Lung microvascular endothelial cell (primary cell): ENCODE measurements at places on chromosomes 2 and 18.
A peak's percentile ranks its signal among the peaks of the same experiment; 100 is the strongest.

DNA sequence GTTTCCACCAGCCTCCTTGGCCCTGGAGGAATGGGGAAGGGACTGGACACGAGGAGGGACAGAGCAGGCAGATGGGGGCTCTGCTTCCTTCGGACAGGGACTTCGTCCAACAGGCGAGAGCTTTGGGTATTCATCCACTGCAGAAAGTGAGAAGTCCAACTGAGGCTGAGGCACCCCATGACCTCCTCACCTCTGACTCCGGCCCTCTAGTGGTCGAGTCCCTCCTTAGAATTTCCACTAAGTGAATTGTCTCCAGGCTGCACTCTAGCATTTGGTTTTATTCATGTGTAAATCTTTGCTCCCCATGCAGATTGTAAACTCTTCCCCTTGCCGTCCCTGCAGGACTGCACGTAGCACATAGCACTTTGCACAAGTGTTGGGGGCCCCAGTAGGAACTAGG is 75.6 kb downstream of the TMEM247 start:
- no peak for DNase-seq

GRCh38 chr18:54240629-54241107 is 16.2 kb upstream of the MBD2 start:
- no peak for DNase-seq

GRCh38 chr2:70516596-70516995 is 37.0 kb downstream of the TGFA start:
- no peak for DNase-seq

- peak; percentile 100 for DNase-seq
Measured at GRCh38 chr2:27954771-27955383, 64.3 kb downstream of the BABAM2 start.

DNA sequence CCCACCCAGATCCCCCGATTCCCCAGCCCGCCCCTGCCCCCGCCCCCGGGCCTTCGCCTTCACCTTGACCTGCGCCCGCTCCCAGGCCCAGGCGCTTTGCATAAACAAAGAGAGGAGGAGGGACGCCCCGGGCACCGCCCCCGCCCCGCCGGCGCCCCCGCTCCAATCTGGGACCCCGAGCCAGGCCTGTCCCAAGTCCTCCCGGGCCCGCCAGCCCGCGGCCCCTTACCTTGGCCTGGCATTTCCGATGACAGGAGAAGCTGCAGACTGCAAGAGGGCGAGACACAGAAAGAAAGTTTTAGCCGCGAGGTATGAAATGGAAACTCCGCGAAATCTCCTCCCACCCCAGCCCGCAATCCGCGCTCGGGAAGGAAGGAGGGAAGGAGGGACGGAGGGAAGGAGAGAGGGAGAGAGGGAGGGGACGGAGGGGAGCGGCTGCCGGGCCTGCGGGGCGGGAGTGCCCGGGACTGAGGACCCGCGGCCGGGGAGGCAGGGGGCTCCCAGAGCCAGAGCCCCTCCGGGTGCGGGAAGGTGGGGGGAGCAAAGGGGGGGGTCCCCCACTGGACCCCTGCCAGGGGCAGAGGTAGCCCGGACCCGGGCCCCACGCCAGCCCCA is 24.2 kb downstream of the TNS1 start:
- no peak for DNase-seq

DNA sequence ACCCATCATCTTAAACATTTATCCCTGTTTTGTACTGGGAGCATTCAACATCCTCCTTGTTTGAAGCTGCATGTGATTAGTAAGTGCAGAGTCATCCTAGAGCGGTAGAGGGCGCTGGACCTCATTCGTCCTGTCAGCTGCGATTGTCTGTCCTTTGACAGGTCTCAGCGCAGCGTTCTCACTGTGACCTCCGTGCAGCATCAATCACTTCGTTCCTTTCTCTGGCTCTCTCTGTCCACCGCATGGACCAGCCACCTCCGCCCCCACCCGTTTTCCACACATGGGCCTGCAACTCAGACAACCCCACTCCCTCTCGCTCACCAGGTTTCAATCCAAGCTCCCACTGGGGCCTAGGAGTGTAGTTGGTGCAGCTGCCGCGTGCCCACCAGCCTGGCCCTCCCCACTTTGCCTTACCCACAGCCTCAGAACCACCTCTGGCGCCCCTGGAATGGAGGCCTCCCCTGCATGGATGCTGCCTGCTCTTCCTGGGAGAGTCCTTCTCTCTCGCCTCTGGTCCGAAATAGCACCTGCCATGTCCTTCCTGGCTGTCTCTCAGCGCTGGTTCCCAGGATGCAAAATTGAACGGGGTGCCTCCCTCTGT is 90.5 kb downstream of the NDUFA10 start:
- peak; percentile 86 for DNase-seq

DNA sequence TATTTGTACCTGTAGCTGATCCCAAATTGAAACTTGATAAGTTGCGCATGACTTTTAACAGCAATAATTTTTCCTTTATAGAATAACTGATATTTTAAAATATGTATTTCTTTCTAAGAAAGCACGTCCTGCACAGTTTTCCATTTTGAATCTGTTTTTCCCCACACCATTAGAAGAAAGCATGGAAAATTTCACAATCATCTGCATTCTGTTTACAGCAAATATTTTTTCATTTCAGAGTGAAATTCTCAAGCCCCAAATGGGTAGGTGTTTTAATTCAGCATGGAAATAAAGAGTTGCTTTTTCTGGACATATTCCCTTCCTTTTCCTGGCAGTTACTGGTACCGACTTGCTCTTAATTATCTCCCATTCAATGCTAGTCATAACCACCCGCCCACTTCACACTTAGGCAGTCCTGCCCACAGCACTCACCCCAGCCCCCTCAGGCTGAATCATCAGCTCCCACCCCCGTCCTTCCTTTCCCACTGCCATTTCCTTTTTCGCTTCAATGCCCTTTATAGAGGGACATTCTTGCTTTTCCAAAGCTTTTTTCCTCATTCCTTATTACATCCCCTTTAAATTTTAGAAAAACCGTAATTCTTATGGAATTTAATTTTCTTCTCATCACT is 89.2 kb upstream of the GLS start:
- DNase-seq: peak; percentile 90

DNA sequence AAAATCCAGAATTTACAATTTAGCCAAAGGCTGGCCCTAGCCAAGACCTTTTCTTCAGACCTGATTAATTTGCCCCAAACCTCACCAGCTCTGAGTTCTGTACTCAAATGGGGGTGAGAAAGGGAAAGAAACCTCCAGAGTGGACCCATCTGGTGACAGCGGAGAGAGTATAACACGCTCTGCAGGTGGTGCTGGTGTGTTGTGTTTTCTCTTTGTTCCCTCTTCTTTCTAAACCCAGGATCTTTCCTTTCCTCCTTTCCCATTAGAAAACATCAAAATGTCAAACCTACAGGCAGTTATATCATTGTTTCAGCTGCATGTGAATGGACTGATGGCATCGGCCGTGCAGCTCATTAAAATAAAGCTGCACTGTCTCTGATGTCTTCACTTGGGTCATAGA is 253.2 kb upstream of the SP5 start:
- DNase-seq: peak; percentile 42

DNA sequence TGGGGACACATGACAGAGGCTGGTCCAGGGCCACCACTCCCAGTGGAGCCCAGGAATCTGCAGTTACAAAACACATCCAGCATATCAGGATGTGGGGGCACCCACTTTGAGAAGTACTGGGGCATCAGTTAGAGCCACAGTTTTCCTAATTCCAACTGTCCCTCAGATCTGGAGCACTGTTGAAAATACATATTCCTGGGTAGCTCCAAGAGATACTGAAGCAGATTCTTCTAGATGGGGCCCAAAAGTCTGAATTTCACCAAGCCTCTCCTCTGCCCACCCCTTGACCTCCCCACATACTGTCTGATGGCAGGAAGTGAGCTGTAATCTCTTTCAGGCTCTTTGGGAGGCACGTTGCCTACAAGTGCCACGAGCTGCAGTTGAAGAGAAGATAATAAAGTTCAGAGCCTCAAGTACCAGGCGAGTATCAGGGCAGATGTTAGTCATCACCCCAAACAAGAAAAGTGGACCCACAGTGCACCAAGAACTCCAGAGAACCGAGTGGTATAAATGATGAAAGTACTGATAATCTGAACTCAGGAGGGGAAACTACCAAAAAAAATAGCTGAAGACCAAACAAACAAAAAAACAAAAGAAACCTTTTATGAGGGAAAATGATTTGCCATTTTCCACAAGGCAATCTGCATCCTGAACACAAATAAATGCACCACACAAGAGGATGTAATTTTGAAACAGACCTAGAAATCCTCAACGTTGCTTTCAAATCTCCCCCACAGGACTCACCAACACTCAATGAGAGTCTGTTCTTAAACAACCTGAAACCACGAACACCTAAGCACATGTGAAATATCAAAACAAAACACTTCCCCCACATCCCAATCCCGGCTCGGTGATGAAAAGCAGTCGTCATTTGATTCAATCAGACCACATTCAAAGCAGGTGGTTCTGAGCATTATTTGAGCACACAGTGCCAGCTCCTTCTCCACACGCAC is 98.7 kb downstream of the TCF4 start:
- peak; percentile 25 for DNase-seq

DNA sequence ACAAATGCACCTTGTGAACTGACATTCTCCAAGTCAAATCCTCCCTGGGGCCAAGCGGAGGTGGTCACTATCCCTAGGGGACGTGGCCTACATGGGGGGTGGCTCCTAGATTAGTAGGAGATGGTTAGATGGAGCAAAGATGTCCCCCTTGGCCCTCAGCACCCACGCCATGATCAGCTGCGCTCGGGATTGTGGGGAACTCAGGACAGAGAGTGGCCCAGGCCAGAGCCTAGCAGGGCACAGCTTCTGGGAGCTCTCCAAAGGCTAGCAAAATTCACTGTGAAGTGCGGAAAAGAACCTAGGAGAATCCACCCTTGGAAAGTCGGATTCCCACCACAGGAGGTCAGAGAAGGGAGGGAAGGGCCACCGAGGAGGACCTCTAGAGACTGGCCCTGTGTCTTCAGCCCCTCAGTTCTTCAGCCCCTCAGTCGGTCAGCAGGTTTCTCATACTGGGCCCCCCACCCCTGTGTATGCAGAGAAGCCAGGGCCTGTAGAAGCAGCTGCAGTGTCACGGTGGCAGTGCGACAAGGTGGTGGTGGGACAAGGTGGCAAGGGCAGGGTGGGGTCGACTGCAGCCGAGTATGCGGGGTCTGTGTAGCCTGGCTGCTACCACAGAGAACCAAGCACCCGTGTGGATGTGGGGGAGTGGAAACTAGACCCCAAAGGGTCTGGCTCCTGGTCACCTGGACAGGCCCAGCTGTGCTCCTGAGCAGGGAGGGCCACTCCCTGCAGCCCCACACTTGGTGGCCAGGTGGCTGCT is 18.4 kb downstream of the GPR55 start:
- no peak for DNase-seq

DNA sequence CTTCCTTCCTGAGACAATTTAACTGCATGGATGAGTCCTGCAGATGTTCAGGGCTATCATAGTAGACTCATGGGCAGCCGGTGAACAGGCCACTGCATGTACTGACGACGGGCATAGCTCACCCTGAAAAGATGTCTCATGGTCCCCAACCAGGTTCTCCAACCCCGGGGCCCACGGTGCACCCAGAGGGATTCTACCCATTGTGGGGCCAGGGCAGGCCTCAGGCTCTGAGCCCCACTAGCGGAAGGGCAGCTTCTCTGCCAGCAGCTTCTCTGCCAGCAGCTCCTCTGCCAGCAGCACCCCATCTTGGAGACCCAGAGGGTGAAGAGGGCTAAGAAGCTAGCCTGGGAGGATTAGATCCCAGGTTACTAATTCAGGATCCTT is 3.2 kb upstream of the CNNM4 start:
- no peak for DNase-seq

- DNase-seq: no peak
Measured at GRCh38 chr2:231791107-231791506, 4.9 kb downstream of the COPS7B start.

DNA sequence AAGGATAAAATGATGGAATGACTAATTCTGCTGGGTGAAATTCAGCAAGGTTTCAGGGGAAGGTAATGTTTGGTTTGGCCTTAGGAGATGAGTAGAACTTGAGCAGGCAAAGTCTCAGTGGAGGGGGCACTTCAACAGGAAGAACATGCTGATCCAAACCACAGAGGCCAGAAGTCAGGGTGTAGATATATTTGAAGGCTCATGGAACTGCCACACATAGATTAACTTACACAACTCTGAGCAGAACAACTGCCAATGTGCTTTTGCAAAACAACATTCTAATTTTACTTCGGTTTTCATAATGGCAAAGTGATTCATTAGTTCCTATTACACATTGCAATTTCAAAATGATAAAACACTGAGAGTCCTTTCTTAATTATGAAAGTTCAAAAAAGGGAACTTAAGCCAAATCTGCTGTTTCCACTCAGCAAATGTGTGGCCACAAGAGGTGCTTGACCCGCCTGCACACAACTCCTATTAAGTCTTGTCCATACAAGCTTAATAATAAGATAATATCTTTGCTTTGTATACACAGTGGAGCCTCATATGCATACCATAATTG is 284.8 kb downstream of the MREG start:
- peak; percentile 78 for DNase-seq

DNA sequence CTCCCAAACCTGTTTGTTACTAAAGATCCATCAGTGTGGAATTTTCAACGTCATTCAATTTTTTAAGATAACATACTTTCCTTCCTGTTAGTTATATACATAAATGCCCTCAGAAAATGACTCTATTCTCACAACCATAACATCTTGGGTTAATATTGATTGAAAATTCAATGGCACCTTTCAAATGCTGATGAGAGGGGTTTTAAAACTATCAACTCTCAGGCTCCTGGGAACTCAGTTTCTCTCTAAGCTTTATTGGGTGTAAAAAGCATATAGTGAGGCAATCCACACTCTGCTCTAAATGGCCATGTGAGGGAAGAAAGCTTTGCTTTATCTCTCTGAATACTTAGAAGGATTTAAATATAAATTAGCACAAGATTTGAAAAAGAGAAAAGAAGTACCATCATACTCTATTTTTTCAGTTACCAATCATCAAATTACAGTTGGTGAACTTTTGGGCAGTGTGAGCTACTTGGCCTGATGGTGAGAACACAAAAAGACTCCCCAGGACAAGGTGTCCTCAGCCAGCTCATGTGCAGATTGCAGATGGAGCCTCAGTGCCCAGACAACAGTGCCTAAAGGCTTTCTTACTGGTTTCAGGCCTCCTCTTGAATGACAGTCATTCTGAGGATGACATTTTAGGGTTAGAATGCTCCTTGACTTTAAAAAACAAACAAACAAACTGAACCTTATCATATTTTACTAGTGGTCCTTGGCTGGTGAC is 24.6 kb upstream of the CERS6 start:
- DNase-seq: no peak

DNA sequence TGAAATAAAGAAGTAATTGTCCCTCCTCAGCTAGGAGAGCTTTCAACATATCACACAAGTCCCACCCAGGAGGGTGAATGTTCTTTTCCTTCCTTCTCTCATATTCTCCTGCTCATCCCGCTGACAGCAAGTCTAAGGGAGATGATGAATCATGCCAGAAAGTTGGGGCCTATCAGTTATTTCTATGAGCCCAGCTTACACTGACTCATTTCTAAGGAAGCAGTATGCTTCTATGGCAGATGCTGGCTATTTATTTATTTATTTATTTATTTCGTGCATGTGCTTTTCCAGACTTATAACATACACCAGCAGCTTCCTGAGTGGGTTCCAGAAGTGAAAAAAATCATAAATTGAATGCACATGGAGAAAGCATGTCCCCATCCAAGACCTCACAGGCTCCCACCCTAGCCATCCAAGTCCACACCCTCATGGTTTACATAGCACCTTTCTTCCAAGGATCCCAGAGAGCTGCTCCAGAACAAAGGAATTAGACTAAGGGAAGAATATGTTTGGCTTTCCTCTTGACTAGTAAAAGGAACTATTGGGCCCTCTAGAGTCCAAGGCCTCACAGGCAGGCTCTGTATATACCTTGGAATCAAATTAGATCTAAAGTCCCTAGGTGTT is 1074.2 kb upstream of the ZEB2 start:
- DNase-seq: peak; percentile 1

GRCh38 chr2:145751629-145752028 is 1231.7 kb upstream of the ZEB2 start:
- no peak for DNase-seq

- peak; percentile 73 for DNase-seq
Measured at GRCh38 chr2:216666461-216667233, 28.7 kb downstream of the IGFBP5 start.
